ENCODE measurements at places on chromosomes 13 and 19.

DNA sequence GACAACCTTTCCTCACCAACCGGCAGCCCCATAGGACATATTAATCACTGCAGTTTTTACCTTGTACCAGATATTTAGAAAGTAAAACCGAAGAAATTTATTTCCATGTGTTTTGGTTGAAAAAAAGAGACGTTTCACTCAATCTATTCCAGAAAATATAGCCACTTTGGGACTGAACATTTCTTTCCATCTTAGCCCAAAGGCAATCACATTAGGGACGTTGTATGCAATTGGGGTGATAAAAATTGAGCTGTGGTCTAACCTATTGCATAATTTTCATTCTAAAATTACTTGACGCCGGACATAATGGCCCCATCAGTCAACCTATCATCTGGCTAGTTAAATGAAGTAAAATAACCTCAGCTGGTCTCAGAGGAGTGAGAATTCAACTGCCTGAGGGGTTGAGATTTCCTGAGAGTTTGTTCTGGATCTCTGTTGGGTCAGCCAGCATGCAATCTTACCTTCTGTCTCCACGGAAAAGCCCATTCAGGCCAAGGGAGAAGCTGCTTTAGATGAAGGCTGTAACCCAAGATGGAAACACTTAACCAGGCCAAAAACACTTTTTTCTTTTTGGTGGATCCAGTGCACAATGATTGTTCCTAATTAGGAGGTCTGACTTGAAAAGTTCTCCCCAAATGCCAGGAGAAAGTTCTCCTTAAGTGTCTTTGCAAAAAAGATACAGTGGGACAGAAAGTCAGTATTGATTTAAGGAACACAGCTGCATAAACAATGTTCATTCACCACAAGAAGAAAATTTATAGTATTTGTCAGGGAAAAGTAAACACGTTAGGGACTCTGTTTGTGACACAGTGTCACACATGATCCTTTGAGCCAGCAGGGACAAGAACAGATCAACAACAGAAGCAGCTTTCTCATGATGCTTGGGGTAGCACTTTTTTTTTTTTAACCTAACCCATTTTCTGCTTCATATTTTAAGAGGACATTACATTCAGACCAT, 34.1 kb downstream of the DLEU7 start:
- no peak for DNase-seq

DNA sequence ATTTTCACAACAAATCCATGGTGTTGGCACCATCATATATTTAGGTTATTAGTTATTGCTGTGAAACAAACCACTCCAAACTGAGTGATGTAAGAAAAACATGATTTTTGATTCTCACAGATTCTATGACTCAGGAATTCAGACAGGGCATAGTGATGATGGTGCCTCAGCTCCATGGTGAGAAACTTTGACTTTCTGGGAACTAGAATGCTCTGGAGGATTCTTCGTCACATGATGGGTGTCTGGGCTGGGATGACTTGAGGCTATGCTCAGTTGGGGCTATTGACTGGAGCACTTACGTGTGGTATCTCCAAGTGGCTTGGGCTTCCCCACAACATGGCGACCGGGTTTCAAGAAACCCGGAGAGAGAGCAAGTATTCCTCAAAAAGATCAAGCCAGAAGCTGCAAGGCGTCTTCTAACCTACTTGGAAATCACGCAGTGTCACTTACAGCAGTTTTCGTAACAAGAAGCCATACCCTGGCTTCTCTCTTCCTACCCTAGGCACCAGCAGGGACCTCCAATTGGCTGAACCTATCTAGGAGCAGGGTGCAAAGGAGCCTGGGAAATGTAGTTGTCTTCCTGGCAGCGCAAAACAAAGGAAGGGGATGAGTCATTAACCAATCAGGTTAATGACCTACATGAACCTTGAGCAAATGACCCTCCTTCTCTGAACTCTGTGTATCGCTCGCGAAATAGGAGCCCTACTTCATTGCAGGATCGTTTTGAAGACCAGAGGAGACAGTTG, 22.4 kb downstream of the VAV1 start:
- DNase-seq = no peak

- DNase-seq = peak; percentile 48
These were observed 19.4 kb upstream of the ADGRE5 start for GRCh38 chr19:14361824-14362223.

DNA sequence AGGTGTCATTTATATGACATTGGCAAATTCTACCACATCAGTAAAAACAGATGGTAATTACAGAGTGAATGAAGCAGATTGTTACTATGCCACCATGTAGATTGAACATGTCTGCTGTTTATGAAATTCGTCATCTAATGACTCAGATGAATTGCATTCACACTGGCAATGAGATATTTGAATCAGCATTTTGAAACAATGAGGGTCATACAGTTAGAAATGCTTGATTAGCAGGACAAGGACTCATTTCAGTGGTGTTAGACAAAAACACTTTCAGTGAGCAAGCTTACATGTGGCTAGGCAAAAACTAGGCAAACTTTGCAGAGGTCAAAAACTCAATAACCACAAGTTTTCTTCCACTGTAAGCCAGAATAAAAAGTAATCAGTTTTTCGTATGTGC, 1165.0 kb downstream of the SLITRK1 start:
- DNase-seq = no peak

DNA sequence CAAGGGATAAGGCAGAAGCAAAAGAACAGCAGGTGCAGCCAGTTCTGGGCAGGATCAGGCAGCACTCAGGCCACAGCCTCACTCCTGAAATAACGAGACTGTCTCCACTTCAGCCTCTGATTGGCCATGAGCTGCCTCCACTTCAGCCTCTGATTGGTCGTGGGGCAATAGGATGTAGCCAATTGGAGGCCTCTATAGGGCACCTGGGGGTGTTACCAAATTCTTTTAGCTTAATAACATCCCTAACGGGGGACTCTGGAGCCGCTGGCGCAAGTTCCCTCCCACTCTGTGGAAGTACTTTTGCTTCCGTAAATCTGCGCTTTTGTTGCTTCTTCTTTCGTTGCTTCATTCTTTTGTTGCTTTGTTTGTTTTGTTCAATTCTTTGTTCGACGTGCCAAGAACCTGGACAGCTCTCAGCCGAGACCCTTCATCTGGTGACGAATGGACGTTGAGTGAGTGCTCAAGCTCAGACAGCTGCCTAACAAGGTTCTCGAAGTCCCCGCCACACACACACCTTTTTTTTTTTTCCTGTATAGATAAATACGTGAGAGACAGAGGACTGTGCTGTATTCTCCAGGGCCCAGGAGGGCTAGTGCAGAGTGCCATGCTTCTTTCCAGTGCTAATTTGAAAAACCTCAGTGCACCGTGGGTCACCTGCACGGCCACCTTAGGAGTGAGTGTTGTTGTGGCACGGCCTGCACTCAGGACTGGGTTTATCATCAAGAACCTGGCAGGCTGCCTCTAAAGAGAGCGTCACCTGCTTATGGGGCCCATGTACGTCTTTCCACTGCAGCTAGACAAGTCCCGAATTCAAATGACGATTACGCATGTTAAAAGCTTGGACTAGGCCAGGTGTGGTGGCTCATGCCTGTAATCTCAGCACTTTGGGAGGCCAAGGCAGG, 32.0 kb upstream of the TUBGCP3 start:
- DNase-seq = peak; percentile 46

Measured in K562 (cell line).